Stimulated activated CD8-positive, alpha-beta memory T cell treated with anti-CD3 and anti-CD28 coated beads, Interleukin-2, amount 100 ng/mL, for 48 hours (primary cell): ENCODE measurements at places on chromosomes 6 and 20.

GRCh38 chr6:34115403-34115795, 30.5 kb downstream of the GRM4 start:
- DNase-seq: no peak

GRCh38 chr20:1800180-1800579, 95.0 kb upstream of the SIRPA start:
- no peak for DNase-seq

DNA sequence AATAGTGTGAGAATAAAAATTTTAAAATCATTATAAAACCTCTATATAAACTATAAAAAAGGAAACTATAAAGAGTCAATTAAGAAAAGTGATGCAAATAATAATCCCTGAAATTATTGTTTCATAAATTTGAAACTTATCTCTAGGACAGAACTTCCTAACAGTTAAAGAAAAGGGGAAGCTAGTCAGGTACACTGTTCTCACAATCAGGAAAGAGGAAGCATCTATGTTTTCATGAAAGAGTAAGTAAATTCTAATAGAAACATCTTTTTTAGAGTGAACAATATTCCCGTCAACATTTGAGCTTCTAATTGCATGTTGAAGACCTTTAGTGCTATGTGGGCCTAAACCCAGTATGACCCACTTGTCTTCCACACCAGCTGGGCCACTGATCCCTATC, 1.2 kb upstream of the ADGRF1 start:
- DNase-seq: no peak

DNA sequence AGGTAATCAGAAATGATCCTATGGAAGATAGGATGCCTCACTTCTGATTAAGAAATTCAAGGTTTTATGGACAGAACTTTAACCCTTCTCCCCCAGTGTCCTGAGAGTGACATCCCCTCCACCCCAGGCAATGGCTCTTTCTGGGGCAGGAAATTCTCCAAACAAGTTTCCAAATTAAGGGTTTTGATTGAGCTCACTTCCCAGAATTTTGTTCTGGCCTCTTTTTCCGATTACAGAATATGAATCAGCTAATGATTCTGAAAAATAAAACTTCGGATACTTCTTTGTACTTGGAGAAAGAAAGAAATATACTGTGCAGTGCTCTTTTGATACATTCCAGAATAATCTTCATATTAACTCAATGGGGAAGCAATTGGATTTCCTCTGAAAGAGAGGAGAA, 32.8 kb upstream of the TASP1 start:
- no peak for DNase-seq

GRCh38 chr6:143222801-143223231, 162.1 kb downstream of the AIG1 start:
- DNase-seq: no peak

DNA sequence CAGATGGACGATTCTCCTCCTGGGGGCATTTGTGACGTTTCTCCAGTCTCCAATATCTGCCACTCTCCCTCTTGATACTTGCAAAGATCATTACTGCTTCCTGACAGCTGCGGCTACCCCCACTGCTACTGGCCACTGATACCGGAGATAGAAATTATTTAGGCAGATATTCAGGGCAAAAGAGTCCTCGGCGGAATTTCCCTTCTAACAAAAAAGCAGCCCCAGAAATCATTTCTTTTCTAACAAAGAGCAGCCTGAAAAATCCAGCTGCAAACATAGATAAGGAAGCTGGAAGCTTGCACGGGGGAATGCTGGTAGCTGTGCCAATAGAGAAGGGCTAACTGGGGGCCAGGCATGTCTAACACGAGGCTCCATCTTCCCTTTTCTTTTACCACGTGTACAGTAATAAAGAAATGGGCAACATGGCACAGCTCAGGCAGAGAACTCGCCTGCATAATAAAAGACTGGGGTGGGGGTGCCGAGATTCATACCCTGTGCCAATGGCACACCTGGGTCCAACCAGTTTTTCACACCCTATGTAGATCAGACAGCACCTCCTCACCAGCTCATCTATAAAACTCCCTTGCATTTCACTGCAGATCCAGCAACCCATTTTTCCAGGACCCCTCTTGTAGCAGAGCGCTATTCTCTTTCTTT, 6.1 kb downstream of the TP53RK start:
- DNase-seq: no peak

GRCh38 chr6:153103319-153103655, 27.8 kb downstream of the RGS17 start:
- no peak for DNase-seq

DNA sequence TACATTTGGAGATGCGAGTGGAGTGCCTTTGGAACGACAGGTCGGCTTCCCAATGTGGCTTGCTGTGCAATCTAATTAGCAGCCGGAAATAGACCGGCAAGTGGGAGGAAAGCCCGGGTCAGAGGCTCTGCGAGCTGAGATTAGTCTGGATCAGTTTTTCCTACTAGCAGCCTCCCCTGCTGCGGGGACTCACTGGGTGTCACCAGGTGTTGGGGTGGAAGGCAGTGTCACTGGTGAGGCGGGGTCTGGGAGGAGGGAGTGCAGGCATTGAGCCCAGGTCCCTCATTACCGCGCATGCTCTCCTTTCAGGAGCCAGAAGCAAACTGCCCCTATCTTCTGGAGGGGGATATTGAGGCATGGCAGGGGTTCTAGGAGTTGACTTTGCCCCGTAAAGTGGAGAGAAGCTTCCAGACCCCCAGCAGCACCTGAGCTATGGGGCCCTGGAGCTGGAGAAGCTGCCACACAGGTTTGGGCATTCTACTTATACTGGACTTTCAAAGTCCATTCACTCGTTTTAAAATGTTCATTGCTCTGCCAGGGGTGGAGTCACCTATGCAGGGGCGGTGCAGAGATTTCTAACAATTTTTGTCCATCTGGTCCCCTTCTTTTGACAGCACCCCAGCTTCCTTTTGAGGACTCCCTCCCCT, 11.0 kb downstream of the SULF2 start:
- DNase-seq: no peak

GRCh38 chr6:88761237-88762031, 202.0 kb downstream of the RNGTT start:
- DNase-seq: no peak

DNA sequence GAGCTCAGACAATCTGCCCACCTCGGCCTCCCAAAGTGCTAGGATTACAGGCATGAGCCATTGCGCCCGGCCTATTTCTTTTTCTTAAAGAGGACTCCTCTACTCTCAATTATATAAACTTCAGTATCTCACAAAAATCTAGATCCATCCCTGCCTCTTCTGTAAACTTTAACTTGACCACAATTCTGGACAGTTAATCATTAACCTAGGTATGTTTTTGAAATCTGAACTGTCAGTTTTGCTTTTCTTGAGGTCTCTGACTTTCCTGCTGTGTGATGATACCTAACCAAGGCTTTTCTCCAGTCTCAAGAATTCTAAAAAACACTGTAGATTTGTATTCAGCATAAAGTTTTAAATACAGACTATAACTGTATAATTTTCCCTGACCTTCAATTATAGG, 388.2 kb upstream of the SYNCRIP start:
- no peak for DNase-seq

DNA sequence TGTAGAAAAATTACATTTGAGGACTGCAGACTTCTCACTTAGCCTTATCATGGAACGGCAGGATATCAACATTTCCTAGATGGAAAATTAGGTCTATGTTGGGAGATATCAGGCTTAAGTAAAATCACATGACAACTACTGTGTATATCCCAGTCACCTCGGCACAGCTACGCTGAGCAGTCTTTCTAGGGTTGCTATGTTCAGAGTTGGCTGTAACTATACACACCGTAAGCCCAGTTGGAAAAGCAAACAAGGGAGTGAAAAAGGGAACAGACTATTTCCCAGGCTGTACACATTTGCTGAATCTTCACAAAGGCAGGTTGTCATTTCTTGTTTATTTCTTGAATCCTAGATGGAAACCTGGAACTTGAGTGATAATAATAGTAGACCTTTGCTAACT, 80.7 kb upstream of the PTPRK start:
- DNase-seq: no peak

GRCh38 chr6:146598772-146599405, at the start of gene ADGB:
Gene ADGB (plus strand): TSS chr6:146598972. CDS start chr6:146599041, 69 bp downstream.
- no peak for DNase-seq

- DNase-seq: no peak
Measured at GRCh38 chr20:64077876-64078551, 1.3 kb downstream of the RGS19 start.

GRCh38 chr6:162683135-162683534, 44.4 kb downstream of the PRKN start:
- DNase-seq: no peak

GRCh38 chr6:157853902-157854502, 31.0 kb downstream of the SNX9 start:
- no peak for DNase-seq

- no peak for DNase-seq
Measured at GRCh38 chr6:92690997-92691599, 728.3 kb downstream of the EPHA7 start.

GRCh38 chr6:40263970-40264369, 323.2 kb downstream of the LRFN2 start:
- no peak for DNase-seq

DNA sequence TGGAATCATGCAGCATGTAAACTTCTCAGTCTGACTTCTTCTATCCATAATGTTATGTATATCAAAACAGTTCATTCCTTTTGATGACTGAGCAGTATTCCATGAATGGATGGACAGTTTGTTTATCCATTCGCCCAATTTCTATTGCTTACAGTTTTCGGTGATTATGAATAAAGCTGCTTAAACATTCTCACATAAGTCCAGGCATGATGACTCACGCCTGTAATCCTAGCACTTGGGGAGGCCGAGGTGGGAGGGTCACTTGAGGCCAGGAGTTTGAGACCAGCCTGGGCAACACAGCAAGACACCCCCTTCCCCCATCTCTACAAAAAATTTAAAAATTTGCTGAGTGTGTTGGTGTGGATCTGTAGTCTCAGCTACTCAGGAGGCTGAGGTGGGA, 22.9 kb upstream of the HMGA1 start:
- DNase-seq: no peak

DNA sequence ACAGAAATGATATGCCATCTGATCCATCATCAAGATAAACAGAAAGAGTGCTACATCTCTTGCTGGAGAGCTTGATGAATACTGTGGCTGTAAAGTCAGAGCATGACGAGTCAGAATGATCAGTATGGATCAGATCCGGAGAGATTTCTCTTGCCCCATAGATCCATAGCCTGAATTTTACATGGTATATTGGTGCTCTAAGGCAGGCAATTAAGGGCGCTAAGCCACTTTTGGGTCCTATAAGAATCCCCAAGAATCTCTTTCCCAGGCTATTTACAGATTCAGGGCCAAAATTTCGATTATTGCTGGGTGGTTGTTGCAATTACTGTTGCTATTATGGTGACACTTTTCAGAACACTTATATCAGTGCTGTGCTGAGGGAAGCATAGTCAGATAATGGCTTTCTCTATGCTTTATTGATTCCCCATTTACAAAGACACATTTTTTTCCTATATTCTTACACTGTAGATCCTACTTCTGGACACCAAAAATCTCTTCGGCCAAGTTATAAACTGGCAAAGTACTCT, 94.4 kb downstream of the ADGRB3 start:
- no peak for DNase-seq

GRCh38 chr6:63571361-63572043, 778 bp upstream of the LOC128125822 start:
- peak; percentile 8 for DNase-seq

- peak; percentile 14 for DNase-seq
Measured at GRCh38 chr6:139027620-139028182, 844 bp upstream of the ABRACL start.

DNA sequence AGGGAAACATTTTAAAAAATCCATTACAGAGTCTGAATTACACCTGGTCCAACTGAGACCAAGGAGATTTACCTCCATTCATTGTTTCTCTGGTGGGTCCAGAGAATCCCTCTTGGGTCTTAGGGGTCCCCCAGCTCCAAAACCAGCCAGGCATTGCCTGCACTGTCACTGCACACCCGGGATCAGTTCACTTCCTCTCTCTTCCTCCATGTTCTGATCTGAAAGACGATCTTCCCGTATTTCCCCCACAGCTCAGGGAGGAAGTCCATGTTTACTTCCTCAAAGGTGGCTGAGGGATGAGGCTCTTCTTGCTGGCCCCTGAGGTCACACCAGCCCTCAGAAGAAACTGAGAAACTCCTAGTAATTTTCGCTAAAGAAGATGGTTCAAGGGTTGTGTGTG, 159.7 kb downstream of the BMP7 start:
- no peak for DNase-seq

DNA sequence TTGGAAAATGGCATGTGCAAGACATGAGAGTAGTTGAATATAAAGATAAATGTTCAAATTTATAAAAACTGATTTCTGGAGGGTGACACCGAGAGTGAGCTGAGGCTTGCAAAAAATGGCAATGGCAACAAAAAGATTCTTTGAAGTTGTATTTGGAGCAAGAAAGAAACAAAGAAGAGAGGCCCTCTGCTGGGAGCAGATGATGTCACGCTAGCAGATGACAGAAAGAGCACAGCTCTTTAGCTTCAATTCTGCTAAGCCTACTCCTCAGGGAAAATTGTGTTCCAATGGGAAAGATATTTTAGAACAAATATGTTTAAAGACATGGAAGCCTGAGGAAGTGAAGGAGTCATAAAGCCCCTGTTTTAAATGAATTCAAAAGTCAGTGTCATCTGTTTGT, 125.3 kb upstream of the NOX3 start:
- no peak for DNase-seq

- DNase-seq: no peak
Measured at GRCh38 chr6:62465206-62465605, 179.2 kb upstream of the KHDRBS2 start.

DNA sequence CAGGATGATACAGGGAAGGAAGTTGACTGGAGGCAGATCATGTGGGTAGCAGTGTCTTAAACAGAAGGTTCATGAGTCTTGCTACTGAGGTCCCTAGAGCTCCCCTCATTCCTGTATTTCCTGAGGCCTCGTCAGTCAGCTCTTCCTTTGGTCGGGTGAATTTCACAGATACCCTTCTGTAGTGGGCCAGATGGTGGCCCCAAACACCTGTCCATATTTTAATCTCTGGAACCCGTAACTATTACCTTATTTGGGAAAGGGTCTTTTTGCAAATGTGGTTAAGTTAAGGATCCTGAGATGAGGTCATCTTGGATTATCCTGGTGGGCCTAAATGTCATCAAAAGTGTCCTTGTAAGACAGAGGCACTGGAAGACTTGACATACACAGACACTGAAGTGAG, 9.6 kb downstream of the KCNS1 start:
- no peak for DNase-seq

- DNase-seq: no peak
Measured at GRCh38 chr20:4920131-4920530, 81.2 kb downstream of the SLC23A2 start.
